ENCODE measurements at places on chromosomes 7 and 10.

DNA sequence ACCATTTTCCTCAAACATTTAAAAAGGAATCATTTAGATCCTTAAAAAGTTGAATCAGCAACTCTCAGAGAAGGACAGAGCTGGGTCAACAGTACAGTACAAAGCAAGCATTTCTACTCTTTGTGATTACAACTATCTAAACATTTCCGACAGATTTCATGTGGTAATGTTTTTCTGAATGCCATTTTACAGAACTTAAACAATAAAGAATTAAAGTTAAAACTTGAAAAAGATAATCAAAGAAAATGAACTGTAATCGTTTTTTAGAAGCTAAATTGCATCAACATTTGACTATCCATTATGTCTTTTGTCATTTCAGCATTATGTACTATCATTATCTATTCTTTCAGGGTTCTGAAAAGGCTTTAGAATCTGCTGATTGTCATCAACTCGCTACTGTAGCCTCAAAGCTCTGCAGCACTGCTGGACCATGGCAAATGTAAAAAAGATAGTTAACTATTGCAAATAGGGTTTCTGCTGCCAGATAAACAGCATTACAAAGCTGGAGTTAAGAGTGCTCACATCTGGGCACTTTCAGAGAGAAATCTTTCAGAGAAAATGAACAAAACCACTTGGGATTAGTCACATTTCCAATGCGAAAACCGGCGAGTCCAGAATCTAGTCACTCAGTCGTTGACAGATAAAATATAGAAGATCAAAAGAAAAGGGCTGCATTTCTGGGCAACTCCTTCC lies 160.4 kb upstream of the LAMB4 start:
- DNase-seq = no peak

DNA sequence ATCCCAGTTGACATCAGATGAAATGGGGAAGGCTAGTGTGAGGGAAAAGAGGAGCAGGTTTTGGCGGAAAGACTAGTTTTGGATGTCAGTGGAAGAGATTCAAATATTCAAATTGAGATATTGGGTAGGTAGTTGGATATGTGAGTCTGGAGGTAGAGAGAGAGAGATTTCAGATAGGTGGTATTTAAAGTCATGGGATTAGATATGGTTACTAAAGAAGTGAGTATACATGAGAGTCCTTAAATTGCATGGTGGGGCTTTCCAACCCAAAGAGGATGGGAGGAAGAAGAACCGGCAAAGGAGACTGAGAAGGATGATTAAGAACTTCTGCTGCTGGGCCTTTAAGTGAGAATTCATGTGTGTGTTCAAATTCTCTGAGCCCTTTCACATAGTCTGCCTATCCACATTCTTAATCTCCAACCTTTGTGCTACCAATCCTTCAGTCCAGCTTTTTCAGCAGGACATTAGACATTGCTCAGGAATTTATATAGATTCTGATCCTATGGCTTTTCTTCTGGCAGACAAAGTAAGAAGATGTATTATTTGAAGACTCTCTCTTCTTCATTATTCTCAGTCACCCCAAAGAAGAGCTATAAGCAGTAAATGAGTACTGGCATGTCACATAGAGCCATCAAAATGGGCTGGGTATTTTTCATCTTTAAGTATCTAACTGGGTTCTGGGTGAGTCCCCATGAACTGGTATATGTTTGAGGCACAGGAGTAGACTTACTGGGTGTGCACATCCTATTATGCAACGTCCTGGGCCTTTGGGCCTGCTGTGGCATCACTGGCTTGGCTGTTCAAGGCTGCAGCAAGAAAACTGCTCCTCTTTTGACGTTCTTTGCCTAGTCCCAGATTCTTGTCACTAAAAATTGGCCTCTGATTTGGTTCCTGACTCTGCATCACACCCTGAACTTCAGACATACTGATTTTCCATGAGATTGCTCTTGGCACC lies 33.6 kb downstream of the ST7 start:
- DNase-seq = no peak

DNA sequence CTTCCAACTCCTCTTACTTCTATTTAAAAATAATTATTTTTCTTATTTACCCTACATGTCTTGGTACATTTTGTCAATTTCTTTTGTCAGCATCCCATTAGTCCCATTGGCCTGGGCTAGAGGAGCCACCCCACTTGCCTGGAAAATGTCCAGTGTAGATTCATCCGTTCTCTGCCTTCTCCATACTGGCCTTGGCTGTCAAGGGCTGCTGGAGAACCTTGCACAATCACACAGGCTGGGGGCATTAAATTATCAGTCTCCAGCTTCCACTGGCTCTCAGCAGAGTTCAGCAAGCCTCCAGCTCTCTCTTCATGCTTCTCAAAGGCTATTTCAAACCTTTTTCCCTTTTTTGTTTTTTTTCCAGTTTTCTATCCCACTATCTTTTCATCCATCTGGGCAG lies 13.8 kb upstream of the ZCCHC24 start:
- DNase-seq = no peak

GRCh38 chr7:39043531-39043930 lies 65.8 kb downstream of the POU6F2 start:
- DNase-seq = no peak

- DNase-seq = no peak
Observed at GRCh38 chr7:24781106-24781505, 23.8 kb upstream of the GSDME start.

DNA sequence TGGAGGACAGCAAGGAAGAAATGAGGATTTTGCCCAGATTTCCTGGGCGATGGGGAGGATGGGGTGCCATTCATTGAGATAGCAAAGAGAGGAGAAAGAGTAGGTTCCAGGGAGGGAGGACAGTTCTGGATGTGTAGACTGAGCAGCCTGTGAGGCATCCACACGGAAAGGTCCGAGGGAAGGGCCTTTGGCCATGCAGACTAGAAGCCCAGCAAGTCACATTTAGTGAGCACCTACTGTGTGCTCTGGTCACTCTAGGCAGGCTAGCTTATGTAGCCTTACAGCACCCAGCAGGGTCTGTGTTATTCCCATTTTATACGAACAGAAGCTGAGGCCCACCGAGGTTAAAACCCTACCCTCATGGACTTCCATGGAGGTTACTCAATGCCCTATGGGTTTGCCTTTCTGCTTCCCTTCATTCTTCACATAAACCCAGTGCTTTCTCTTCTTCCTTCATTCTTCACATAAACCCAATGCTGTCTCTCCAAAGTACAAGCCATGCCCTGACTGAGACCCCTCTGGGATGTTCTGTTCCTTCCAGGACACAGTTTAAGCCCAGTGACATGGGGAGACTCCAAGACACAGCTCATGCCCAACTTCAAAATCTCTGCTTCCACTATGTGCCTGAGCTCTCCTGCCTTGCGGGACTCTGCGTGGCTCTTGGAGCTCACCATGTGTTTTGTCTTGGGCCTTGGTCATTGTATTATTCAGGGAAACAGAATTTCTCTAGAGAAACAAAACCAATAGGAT lies 13.7 kb downstream of the IL2RA start:
- peak; percentile 66 for DNase-seq

GRCh38 chr10:132575320-132576201 lies 38.0 kb downstream of the INPP5A start:
- DNase-seq = no peak

DNA sequence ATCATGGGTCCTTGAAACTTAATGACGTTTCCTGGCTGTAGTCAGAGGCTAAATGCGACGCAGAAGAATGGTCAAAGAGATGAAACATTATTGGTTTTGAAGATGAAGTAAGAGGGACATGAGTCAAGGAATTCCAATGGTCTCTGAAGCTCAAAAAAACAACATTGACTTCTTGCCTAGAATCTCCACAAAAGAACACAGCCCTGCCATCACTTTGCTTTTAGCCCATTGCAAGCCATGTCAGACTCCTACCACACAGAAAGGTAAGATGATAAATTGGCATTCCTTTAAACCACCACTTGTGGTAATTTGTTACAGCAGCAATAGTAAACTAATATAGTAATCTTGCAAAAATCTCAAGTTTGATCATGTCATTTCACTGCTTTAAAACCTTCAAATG lies 109.4 kb downstream of the TMEM26 start:
- DNase-seq = no peak

- DNase-seq = no peak
Observed at GRCh38 chr7:81624650-81625631, 144.9 kb downstream of the HGF start.

GRCh38 chr10:91941426-91941825 lies 17.9 kb downstream of the BTAF1 start:
- DNase-seq = no peak

DNA sequence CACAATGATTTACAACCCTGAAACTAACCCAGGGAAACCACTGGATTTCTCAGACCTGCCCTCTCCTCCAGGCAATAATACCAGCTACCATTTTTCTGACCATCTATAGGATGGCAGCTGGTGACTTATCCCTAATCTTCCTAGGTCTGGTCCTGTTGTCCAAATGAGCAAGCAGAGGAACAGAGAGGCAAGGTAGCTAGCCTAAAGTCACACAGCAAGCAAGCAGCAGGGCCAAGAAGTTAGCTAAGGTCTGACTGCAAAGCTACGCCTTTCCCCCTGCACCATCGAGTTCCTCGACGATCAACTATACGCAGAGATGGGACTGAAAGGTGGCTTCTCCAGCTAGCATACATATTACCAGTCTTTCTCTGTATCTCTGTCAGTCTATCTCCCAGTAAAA lies 25.3 kb downstream of the ATXN7L1 start:
- no peak for DNase-seq

Measured in esophagus muscularis mucosa (tissue), 4 donors.